ENCODE measurements at places on chromosomes 12 and 14.

GRCh38 chr14:51293912-51294389 is 53.9 kb downstream of the TMX1 start:
- no peak for DNase-seq

DNA sequence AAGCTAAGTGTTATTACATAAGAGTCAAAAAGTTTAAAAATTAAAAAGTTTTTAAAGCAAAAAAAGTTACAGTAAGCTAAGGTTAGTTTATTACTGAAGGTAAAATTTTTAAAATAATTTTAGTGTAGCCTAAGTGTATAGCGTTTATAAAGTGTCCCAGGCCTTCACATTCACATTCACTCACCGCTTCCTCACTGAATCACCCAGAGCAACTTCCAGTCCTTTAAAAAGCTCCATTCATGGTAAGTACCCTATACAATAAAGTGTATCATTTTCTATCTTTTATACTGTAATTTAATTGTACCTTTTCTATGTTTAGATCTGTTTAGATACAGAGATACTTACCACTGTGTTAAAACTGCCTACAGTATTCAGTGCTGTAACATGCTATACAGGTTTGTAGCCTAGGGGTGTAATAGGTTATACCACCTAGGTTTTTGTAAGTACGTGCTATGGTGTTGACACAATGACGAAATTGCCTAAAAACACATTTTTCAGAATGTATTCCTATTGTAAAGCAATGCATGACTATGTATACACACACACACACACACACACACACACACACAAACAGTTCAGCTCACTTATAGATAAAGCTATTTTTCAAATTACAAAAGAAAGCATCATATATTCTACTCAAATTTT is 3.7 kb downstream of the CLEC14A start:
- DNase-seq = no peak

- DNase-seq = no peak
These were observed 66.3 kb downstream of the TBX5 start for GRCh38 chr12:114339626-114340025.

DNA sequence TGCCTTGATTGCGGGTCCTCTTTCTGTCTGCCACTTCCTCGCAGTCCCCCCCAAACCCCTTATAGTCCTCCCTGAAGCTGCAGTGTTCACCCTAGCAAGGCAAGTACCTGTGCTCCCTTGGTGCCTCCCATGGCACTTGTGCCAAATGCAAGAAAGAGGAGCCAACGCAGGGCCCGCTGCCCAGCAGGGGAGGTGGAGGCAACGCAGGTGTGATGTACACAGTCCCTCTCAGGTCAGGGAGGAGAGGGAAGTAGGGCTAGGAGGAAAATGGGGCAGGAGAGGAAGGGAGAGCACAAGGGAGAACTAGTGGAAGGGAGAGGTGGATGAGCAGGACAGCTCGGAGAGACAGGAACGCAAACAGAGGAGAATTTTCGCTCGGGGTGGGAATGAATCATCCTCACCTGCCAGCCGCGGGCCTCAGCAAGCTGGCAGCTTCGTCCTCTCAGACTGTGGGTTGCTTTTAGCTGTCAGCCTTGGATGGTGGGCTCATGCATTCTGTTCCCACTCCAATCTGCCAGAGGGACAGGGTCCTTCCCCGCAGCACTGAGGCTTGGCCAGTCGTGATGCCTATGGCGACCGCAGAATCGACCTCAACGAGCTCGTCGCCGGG is 357.0 kb downstream of the CACNA1C start:
- no peak for DNase-seq

- peak; percentile 83 for DNase-seq
These were observed 717 bp downstream of the ORAI1 start for GRCh38 chr12:121626853-121627640.

DNA sequence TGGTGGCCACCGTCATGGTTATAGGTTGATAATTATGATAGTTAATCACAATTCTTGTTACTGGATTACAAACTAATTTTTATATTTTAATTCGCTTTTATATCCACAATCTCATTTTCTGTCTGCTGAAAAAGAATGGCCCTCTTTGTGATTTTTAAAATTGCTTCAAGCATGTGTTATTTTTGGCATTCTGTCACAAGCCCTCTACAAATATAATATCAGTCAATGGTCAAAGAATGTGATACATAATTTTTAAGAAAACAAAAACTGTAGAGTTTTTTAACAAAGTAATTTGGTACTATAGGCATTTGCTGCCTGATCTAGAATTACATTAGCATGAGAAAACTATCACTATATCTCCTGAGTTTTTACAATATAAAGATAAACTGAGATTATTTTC is 352.0 kb upstream of the TMTC1 start:
- DNase-seq = no peak

DNA sequence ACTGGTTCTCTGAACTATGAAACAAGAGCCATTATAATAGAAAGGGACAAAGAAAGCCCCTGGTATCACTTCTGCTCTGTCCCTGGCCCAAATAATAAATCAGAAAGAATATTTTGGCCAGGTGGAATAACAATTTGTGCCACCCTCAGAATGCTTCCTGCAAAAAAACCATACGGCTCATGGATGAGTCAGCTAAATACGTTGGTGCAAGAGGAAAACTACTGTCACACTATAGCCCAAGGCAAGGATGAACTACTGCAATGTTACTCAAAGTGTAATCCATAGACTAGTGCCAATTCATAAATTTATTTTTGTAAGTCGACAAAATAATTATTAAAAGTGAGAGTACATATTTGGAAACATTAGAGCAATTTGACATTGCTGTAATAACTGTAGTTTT is 68.2 kb downstream of the ANKS1B start:
- no peak for DNase-seq

GRCh38 chr14:88630565-88630964 is 67.7 kb downstream of the ZC3H14 start:
- DNase-seq = no peak

GRCh38 chr12:113006641-113007040 is 28.3 kb downstream of the OAS2 start:
- DNase-seq = no peak

- no peak for DNase-seq
These were observed 96.9 kb downstream of the DNAH10 start for GRCh38 chr12:123859035-123859434.

DNA sequence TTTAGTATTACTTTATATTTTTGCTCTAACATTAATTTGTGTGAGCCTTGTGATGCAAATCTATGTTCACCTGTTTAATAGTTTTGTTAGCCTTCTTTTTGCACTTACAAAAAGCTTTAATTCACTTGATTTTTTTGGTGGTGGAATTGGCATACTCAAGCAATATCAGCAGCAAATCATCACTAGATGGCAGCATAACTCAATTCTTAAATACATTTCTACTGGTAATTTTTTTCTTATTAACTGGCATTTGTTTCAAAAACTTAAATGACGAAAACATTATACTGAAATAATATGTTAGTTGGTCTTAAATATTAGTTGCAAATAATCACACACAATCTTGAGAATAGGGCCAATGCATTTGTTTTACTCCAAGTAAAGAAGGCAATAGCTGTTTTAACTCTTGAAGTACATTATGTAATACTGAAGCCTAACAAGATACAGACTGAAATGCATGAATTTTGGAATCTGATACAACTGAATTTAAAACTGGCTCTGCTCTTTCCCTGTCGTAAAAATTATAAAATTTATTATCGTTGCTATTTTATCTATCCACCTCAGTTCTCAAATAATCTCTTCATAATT is 151.5 kb downstream of the ATXN7L3B start:
- DNase-seq = no peak

DNA sequence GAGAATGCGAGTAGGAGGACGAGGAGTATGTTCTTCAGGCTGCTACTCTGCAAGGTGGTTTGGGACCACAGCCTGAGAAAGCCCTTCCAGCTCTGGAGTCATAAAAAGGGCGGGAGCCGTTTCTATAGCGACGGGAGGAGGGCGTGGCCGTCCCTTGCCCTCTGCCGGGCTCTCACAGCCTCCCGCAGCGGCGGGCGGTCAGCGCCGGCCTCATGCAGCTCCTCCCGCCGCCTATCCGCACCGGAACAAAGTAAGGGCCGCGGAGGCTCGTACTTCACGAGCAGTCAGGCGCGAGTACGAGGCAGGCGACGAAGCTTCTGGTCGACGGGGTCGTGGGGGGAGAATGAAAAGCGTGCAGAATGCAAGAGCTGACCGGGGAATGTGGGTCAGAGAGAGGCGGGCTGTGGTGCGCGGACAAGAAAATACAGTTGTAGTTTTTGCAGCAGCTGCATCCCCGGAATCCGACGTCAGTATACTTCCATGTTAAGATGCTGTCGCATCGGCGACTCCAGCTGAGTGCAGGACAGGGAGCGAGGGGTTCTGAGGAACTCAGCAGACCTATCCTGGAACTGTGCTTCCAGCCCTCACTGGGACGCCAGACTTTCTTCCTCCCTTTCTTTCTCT is at the start of gene DYRK4:
Gene DYRK4 (plus strand): TSS at position 175 of the 624 bp plus-strand sequence. CDS start 38 bp downstream, at position 213.
- no peak for DNase-seq

DNA sequence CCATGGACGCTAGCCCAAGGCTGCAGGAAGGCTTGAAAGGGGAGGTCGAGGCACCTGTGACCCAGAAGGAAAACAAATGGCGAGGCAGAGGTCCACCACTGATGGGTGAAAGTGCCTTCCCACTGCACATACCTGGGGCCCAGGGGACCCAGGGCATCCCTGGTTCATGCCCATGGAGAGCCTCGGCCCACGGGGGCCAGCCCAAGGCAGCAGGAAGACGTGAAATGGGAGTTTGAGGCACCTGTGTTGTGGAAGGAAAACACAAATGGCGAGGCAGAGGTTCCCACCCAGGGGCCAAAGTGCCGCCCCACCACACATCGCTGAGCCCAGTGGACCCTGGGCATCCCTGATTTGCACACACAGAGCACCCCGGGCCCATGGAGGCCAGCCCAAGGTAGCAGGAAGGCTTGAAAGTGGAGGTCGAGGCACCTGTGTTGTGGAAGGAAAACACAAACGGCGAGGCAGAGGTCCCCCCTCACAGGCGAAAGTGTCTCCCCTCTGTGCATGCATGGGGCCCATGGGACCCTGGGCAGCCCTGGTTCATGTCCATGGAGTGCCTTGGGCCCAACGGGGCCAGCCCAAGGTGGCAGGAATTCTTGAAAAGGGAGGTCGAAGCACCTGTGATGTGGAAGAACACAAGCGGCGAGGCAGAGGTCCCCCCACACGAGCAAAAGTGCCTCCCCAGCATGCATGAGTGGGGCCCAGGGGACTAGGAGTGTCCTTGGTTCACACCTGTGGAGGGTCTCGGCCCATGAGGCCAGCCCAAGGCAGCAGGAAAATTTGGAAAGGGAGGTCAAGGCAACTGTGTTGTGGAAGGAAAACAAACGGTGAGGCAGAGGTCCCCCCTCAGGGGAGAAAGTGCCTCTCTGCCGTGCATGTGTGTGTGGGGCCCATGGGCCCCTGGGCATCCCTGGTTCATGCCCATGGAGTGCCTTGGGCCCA is 383.3 kb downstream of the ALG10 start:
- DNase-seq = no peak

- no peak for DNase-seq
These were observed 362.1 kb downstream of the RAD51B start for GRCh38 chr14:68181519-68182326.

DNA sequence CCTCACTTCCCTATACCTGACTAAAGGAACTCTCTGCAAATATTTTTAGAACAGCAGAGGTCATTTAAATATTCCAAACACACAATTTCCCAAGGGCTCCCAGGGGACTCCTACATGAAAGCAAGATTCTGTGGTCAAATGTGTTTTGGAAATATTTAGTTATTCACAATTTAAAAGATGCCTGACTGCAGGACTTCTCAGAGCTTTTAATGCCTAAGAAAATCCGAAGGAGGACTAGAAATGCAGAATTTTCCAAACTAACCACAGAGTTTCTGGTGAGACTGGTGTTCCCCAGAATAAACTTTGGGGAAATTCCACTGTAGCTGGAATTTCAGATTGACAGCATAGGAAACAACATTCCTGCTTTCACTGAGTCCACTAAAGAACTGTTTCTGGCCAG is 84.8 kb upstream of the MAP1LC3B2 start:
- no peak for DNase-seq

DNA sequence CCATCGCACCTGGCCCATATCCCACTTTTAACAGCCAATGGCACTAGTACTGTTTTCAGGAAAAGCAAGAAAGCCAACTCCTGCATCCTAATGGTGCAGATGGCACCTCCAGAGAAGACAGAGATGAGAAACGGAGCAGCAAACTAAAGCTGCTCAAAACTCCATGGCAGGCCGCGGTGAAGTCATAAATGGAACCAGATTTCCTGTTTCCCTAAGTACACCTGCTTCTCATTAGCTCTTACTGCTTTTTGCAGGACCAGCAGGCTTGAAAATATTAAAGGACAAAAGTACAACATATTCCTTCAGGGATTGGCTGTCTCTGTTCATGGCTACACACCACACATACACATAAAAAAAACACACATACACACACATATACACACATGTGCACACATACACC is 36.7 kb upstream of the LGALS3 start:
- DNase-seq = no peak

- DNase-seq = no peak
These were observed 144.6 kb downstream of the ETV6 start for GRCh38 chr12:11793921-11794710.

DNA sequence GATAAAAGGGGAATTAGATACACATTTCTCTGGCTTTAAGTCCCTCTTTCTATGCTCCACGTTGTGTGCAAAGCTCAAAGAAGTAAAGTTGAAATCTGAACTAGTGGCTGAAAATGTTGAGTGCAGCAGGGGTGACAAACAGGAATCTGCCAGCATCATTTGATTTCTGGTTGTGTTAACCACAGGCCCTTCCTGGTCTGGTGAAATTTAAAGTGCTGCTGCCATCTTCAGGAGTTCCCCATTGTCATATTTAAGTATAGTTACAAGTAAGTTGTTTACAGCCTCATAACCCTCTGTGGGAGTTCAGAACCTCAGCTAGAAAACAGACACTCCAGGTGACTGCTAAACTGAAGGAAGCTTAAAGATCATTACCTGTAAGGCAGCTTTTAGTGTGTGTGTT is 90.9 kb upstream of the CCDC196 start:
- DNase-seq = no peak

- DNase-seq = no peak
These were observed 23.3 kb downstream of the DMAC2L start for GRCh38 chr14:50335389-50335788.

DNA sequence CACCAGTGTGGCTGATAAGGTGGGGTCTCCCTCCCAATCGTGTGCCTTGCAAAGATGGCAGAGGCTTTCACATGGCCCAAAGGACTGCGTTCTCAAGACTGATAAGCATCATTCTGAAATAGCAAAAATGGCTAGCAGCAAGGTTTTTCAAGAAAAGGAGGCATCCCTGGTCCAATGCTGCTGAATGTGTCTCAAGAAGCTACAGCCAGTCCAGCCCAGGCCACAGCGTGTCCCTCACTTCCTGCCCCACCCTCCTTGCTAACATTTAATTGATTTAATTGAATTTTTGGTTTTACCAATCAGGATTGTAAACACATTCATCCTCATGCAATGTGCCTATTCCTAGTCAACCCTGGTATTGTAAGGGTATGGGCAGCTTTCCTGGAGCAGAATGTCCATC is 55.9 kb downstream of the C14orf132 start:
- DNase-seq = no peak
